Stimulated activated CD8-positive, alpha-beta memory T cell treated with anti-CD3 and anti-CD28 coated beads, Interleukin-7, amount 100 ng/mL, for 1 hour (primary cell): ENCODE measurements at places on chromosomes 2 and 18.

DNA sequence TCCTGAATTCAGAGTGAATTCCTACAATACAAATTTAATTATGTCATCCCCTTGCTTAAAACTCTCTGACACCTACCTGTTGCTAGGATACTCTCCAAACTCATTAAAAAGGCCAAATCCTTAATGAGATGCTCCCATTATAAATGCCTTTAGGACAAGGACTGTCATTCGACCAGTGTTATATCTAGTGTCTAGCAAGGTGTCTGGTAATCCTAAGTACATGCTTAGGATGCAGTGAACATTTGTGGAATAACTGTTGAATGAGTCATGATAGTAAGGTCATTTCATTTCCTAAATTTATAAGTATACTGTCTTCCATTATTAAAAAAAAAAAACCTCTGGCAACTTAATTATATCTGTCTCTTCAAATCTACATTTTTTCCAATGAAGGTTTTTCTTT lies 588.9 kb upstream of the NRXN1 start:
- no peak for DNase-seq

DNA sequence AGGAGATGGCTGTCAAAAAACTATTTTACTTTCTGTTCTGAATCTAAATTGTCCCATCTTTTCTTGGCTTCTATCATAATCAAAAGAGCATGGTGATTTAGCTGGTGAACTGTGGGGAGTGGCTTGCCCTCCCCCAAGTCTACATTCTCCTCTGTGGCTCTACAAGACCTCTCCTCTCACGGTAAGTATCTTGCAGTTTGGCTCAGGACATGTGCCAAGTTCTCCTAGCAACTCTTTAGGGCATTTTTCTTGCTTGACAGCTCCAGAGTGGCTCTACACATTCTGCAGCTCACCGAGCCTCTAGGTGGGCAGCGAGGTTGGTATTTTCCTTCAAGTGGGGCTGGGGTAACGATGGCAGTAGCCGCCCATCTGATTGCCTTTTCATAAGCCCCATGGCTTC lies 29.1 kb downstream of the SLC4A5 start:
- no peak for DNase-seq

- no peak for DNase-seq
Measured at GRCh38 chr2:226644399-226644865, 155.2 kb downstream of the IRS1 start.

DNA sequence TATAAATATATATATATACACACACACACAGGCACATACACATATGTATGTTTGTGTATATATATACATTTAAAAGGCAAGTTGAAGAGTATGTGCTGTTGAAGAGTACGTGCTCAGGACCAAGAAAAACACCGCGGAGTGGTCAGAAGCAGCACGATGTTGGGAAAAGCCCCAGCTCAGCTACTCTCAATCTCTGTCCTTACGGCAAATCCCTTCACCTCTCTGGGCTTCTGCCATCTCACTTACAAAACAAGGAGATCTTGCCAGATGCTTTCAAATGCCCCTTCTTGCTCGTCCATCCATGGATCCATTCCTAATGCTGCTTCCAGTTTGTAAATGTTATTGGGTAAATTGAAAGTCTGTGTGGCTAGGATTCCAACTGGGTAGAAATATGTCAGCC lies 333.9 kb downstream of the BCL11A start:
- no peak for DNase-seq

GRCh38 chr18:53819174-53819573 lies 405.3 kb downstream of the MBD2 start:
- no peak for DNase-seq

DNA sequence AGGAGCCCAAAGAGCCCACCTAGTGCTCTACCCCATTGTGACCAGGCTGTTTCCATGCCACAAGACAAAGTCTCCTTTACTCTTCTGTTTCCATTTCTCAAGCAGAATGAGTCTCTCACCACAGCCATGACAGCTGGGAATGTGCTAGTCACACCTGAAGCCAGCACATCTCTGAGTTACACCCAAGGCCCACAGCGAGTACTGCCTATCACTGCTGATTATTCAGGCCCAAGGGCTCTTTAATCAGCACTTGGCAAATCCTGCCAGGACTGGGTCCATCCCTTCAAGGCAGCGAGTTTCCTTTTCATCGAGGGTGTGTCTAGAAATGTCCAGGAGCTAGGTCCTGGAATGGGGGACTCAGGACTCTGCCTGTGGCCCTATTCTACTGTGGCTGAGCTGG lies 14.6 kb upstream of the PPP1R1C start:
- DNase-seq = no peak

DNA sequence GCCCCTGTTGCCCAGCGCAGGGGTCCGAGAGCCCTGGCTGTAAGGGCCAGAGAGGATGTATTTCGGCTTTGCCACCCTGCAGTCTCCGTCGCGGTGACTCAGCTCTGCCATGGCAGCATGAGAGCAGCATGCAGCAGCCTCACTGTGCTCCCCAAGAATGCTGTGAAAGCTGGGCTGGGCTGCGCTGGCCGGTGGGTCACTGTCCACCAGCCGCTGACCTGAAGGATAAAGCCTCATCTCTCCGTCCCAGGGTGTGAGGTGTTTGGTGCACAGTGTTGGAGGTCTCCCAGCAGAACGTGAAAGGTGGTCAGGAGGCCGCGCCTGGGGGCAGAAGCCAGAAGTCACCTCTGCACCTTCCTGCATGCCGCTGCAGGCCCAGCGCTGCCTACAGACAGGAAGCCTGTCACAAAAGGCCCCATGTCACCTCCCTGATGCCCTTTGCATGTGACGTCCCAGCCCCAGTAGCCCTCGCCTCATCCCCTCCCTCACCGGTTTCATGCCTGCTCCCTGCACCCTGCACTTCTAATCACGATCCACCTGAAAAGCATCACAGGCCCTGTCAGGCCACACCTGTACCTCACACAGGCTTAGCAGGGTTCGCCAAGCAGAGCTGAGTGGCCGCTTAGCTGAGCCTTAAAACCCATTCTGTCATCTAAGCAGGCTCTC lies 342.1 kb downstream of the EIPR1 start:
- DNase-seq = no peak

- DNase-seq = no peak
Measured at GRCh38 chr2:58508006-58508405, 266.9 kb upstream of the FANCL start.

- no peak for DNase-seq
Measured at GRCh38 chr2:85057226-85057962, 75.8 kb upstream of the TCF7L1 start.

- no peak for DNase-seq
Measured at GRCh38 chr2:33927756-33928155, 328.7 kb upstream of the FAM98A start.

DNA sequence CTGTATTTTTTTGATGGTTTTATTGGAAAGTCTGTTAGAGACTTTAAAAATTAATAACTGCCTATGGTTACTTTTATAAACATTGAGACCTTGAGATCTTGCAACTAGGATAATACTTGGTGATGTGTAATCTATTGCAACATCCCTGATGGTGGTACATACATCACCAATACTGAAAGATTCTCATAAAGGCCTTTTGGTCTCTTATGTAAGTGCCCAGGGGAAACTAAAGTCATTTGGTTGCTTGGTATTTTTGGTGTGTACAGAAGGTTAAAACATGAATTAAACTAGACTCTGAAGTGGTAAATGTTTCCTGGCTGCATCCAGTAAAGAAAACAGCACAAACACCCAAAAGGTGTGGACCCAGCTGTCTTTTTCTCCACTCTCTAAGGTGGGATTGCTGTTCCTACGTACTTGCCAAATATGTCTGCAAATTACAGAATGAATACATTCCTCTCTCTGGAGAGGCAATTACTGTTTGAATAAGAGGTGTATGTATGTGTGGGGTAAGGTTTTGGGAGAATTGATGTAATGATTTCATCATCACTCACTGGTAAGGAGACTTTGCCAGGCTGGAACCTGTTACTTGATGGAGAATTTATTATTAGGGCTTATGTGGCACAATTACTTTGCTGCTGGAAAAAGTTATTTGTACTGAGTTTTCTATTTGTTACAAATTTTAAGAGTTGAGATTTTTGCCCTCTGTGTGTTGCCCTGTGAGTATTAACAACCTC lies 3.6 kb downstream of the B3GNT2 start:
- no peak for DNase-seq

GRCh38 chr2:16070648-16070971 lies 130.3 kb downstream of the MYCN start:
- DNase-seq = no peak

DNA sequence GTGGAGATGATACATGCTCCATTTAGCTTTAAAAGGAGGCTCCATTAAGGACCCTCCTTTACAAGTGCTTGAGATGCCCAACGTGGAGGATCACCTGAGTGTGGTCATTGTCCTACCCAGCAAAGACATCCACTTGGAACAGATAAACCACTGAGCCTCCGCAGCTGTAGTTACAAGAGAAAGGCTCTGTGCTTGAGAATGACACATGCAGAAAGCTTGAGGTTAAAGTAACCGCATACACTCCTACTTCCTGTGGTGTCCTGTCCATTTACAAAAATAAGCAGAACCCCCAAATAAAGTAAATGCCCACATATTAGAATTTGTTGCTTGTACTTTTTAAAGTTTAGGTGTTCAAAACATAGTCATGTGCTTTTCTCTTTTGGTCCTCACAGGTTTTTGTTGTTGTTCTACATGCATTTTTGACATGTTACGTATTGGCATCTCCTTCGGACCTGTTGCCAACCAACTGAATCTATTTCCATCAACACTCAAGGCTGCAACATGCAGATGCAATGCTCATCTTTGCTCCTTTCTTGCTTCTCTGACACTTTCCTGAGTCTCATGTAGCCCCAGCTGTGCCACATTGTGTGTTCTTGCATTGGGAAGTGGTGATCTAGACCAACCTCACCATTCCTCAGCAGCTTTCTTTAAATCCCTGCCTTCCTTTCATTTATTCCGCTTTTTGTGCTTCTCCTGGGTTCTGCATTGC lies 56.0 kb downstream of the SERPINB7 start:
- DNase-seq = no peak

DNA sequence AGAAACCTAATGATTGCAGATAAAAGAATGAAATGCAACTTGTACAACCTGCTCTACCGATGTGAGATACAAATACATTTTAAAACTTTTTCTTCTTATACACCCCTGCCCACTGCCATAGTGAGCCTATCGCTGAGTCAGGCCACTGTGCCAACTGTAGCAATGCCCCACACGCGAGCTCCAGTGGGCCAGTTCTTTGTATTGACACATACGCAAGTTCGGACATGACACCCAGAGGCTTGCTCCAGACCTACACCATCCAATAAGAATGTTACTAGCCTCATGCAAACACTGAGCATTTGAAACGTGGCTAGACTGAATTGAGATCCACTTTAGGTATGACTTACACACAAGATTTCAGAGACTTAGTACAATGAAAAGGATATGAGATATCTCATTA lies 340.1 kb downstream of the ARHGAP15 start:
- no peak for DNase-seq

- DNase-seq = no peak
Measured at GRCh38 chr2:15195813-15196212, 365.3 kb downstream of the NBAS start.

DNA sequence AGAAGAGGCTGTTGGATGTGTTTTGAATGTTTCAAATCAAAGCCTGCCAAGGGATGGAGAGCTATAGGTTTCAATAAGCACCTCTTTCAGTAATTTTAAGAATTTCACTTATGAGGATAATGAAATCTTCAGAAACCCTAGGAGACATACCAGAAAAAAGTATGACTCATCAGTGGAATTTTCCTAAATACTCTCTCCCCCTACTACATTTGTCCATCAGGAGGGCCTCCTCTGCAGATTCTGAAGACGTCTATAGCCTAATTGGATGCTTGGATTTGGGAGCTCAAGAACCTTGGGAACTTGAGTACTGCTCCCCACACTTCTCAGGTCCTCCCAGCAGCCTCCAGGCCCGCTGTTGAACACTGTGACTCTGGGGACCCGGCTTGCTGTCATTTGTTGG lies 374.3 kb downstream of the SLC4A3 start:
- no peak for DNase-seq

GRCh38 chr2:13572466-13572865 lies 855.7 kb downstream of the TRIB2 start:
- DNase-seq = no peak

GRCh38 chr2:170714381-170715061 lies 616 bp upstream of the SP5 start:
- no peak for DNase-seq

DNA sequence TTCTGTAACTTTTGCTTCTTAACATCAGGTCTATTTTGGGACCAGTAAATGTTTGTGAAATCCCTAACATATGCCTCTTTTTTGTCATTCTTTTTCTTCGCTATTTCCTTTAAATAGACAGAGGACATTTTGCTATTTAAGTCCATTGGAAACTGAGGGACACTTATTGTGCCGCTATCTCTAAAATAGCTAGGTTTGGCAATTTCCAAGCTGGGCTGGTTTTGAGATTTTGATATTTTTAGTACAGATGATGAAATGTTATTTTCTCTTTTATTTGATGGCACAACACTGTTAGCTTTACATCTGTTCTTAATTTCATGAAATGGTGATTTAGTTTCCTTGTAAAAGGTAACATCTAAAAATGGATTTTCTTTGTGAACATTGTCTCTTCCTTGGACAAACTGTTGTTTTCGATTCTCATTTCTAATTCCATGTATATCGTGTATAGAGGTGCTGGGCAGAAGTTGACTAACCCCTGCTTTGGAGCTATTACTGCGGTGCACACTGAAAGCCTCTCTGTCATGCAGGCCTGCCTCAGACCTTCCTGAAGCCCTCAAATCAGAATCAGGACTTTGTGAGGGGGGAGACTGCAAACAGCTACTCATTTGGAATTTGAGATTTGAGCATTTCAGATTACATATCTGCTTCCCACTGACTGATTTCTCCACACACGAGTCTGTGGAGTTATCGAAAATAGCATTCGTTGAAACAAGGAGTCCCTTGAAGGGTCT lies 594 bp downstream of the RAD51AP2 start:
- no peak for DNase-seq

- DNase-seq = no peak
Measured at GRCh38 chr2:84807063-84807485, 73.8 kb downstream of the TRABD2A start.

DNA sequence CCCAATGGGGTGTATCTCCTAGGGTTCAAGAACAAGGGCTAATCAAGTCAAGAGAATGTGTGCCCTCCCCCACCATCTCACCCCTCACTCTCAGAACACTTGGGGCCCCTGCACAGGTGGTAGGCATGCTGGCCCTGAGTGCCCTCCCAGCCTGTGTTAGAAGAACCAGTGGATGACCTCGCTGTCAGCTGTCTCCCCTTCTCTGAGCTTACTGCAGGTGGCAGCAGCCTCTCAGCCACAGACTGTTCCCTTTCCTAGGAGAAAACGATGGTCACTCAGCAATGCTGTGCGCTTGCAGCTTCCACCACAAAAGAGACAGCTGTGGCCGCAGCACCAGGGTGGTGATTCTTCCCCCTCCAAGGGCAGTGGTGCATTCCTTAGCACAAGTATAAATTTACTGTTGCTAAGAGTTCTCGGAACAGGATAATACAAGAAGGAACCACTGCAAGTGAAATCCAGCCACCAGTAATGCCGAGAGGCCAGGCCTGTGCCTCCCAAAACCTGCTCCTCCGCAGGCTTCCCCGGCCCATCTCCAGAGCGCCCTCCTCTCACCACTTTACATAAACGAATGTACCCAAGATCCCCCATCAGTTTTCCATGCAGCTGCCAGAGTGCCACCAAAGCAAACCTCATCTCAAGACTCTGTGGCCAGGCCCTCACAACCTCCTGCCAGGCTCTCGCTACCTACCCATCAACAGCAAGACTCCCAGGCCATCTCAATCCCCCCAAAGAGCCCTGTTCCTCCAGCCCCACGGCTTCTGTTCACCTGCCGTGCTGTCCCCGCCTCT lies 935 bp upstream of the RAMP1 start:
- DNase-seq = peak; percentile 11
